Cardiac septum (tissue), 1 donor: ENCODE measurements at places on chromosomes 5 and 9. TPM values are rescaled to one million over a fixed set of nuclear protein-coding genes. Genes with fewer than 3 reads are reported as not detected.

Gene FOXD1
- total RNA-seq, result 0.54 TPM

Gene EQTN
- total RNA-seq, result not detected

Gene KIF4B
- total RNA-seq, result 0.13 TPM

Gene CNTFR
- 1.1 TPM for total RNA-seq

Gene ZNF622
- total RNA-seq, result 49.0 TPM

Gene FSD1L
- total RNA-seq, result 10.8 TPM

Gene IRX2
- 3.2 TPM for total RNA-seq

Gene DDX4
- total RNA-seq, result not detected

Gene ARSI
- 0.38 TPM for total RNA-seq

Gene ZMAT2
- total RNA-seq, result 36.4 TPM

Gene MLANA
- not detected for total RNA-seq

- DNase-seq, result no peak
Observed at GRCh38 chr9:121280715-121281613, 13.0 kb downstream of the GSN start.

DNA sequence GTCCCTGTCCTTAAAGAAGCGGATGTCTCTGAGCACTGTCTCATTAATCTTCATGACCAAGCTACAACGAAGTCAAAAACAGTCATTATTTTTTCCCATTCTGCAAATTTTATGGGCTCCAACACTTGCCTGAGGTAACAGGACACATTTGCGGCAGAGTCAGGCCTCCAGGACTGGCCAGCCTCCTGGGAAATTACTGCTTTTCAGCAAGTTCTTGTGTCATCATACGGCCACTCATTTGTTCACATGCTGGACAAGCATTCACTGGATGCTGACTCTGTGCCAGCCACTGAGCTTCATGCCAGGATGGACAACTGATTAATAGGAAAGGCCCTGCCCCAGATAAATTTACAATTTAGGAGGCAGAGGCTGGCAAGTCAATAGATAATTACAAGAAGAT is 305.7 kb downstream of the ACTL7B start:
- no peak for DNase-seq

DNA sequence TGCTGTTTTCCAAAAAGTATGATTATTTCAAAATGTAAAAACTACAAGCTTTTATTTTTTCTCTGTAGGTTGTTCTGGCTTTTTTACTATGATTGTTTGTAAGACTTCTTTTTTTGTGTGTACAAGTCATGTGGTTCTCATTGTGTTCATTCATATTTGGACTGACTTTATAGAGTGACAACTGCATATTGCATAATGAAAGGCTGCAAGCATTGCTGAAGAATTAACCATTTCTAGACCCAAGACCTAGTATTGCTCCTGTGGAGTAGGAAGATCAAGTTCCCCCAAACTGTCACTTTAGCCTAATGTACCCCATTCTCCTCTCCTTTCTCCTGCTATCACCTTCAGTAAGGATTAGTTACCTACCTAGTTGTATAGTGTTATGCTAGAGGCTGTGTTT is 10.0 kb downstream of the MAP1B start:
- DNase-seq, result no peak

- no peak for DNase-seq
Observed at GRCh38 chr5:83767409-83767992, 46.8 kb upstream of the HAPLN1 start.

- no peak for DNase-seq
Observed at GRCh38 chr5:158943057-158943456, 156.7 kb downstream of the EBF1 start.

GRCh38 chr9:134472256-134472655 is 146.0 kb downstream of the RXRA start:
- DNase-seq, result no peak

- no peak for DNase-seq
Observed at GRCh38 chr9:90960941-90961340, 159.3 kb downstream of the SYK start.

DNA sequence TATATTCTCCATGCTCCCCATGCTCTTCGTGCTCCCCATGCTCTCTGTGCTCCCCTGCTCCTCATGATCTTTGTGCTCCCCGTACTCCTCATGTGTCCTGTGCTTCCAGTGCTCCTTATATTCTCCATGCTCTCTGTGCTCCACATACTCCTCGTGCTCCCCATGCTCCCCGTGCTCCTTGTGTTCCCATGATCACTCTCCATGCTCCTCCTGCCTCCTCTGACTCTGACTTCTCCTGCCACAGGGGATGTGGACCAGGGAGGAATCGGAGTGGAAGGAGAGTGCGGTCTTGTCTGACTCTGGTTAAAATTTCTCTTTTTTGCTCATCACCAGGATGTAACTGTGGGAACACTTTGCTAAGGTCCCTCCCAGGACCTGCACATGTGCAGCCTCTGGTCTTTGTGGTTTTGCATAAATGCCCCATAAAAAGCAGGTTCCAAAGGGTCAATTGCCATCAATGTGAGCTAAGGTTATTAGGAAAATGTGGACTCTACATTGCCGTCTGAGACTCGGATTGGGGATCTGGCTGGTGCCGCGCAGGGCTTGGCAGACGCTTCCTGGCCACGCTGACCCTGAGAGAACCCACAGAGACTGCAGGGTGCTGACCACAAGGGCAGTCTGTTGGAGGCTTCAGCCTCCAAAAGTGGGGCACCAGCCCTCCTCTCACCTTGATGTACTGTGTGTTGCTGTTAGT is 52.5 kb downstream of the TRIP13 start:
- peak; percentile 65 for DNase-seq

DNA sequence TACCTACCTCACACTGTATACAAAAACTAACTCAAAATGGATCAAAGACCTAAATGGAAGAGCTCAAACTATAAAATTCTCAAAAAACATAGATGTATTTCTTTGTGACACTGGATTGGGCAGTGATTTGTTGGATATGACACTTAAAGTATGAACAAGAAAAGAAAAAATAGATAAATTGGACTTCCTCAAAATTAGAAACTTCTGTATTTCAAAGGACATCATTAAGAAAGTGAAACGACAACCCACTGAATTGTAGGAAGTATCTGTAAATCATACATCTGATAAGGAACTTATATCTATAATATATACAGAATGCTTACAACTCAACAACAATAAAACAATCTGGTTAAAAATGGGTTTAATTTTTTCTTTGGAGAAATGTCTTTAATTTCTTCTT is 96.7 kb downstream of the NRG2 start:
- no peak for DNase-seq

GRCh38 chr5:8683496-8683895 is 814.5 kb downstream of the MTRR start:
- no peak for DNase-seq

- DNase-seq, result no peak
Observed at GRCh38 chr5:17365811-17366138, 132.3 kb upstream of the TAF11L2 start.

DNA sequence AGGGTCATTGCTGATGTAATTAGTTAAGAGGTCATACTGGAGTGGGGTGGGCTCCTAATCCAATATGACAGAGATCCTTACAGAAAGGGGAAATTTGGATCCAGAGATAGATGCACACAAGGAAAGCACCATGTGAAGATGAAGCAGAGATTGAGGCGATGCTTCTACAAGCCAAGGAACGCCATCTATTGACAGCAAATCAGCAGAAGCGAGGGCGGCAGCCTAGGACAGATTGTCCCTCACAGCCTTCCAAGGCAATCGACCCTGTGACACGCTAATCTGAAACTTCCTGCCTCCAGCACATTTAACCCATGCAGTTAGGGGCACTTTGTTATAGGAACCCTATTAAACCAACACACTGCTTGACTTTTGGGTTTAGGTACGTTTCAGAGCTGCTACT is 285.1 kb upstream of the DAP start:
- no peak for DNase-seq

DNA sequence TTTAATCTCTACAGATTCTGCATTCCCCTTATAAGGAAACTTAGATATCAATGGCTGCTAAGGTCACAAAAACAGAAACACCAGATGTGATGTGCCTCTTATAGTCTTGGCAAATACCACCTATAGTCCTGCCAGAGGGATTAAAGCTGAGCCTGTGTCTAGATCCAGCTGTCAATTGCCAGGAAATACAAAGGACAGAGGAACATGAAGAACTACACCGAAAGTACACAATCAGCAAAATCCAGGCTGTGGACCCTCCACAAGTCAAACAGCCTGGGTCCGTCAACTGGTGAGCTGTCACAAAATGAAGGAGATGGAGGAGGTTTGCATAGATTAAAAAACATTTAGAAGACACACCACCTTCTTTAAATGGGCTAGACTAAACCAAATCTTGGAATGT is 85.4 kb downstream of the KLF4 start:
- no peak for DNase-seq

DNA sequence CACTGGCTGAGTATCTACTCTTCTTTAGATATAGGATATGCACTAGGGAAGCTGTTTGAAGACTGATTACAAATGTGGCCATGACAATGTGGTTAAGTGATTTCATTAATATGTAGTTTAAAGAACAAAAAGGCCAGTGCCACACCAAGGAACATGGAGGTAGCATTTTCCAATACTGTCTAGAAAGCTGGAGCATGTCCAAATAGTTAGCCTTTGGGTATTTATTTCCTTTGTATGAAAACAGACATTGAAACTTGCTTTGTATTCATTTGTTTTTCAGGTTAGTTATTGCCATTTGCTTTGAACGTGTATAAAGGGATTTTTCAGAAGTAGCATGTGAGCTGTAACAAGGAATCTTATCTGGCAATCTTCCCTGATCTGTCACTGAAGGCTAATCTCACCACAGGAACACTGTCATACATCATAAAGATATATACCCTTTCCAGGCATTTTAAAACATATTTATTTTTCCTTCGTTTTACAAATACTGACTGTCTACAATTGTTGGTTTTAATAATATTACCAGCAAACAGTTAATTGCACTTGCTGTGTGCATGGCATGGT is 93.4 kb downstream of the PLPPR1 start:
- no peak for DNase-seq

DNA sequence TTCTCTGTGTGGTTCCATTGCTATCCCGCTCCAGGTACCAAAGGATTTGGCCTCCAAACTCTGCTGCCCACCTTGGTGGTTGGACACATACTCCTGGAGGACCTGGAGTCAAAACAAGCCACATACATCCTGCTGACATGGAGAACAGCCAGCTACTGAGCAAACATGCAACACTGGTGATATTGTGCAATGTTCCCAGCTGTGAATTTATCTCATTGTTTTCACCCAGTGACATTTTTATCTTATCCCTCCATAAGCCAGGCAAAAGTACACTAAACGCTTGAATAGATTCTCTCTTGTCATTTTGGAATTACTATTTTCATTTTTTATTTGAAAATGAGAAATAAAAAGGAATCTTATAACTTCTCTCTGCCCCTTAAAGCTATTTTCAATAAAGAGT is 11.1 kb upstream of the CTSL start:
- DNase-seq, result no peak

DNA sequence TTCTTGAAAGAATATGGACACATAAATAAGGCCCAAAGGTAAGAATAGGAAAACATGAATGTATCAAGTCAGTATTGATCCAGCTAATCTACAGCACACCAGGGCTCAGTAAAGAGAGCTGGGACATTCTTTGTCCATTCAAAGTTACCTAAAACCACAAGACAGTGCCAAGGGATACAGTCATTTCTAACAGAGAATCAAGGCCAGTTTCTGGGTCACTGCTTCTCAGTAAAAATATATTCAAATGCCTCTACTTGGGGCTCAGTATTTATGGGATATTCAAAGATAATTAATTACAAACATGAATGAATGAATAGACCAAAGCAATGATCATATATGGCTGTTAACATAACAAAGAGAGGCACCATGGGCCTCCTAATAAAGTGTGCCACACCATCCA is 34.9 kb downstream of the MTMR12 start:
- no peak for DNase-seq

DNA sequence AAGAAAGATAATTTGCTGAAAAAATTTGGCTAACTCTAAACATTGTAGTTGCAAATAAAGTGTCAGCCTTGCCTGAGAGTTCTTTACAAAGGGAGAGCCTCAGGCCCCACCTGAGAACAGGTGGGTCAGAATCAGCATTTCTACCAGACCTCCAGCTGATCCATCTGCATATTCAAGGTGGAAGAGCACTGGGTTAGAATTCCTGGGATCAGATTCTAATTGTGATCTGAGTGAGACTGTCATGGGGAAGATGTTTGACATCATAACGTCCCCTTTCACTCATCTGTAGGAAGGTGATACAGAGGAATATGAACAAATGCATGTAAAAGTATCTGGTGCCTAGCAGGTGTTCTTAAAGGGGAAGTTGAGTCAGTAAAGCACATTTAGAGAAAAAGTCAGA is 54.6 kb downstream of the FBXL7 start:
- no peak for DNase-seq

DNA sequence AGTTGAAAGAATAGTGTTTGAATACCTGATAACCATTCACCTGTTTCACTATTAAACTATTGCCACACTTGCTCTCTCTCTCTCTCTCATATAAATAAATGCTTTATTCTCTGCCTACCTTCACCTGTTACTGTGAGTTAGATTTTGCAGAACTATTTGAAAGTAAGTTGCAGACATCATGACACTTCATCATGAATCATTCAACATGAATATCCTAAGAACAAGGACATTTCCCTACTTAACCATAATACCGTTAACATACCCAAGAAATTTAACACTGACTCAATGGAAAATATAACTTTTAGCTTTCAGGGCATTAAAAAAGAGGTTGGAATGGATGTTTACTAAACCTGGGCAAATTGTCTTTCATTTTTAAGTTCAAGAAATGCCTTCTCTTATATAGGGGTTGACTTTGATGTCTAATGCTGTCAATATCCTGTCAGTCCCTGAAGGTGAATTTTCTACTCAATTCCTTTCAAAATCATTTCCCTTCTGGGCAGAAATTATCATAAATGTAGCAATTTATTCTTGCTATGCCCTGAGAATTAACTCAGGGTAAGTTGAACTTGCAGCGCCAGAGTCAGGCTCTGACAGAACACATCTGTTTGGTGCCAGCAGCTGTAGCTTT is 582.6 kb upstream of the TLE4 start:
- DNase-seq, result no peak

GRCh38 chr9:7961076-7961475 is 161.5 kb upstream of the DMAC1 start:
- no peak for DNase-seq

GRCh38 chr5:117220730-117221129 is 646.1 kb upstream of the SEMA6A start:
- no peak for DNase-seq

DNA sequence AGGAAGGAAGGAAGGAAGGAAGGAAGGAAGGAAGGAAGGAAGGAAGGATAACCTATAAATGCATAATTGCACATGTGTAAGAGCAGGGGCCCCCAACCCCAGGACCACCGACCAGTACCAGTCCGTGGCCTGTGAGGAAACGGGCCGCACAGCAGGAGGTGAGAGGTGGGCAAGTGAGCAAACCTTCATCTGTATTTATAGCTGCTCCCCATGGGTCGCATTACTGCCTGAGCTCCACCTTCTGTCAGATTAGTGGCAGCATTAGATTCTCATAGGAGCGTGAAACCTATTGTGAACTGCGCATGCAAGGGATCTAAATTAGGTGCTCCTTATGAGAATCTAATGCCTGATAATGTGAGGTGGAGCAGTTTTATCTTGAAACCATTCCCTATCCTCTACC is 66.1 kb downstream of the SH3RF2 start:
- DNase-seq, result no peak

- DNase-seq, result no peak
Observed at GRCh38 chr9:103899866-103900265, 194.2 kb upstream of the SMC2 start.

- no peak for DNase-seq
Observed at GRCh38 chr5:137207023-137207760, 291.9 kb downstream of the SPOCK1 start.
